ENCODE measurements at places on chromosomes 7 and 10.

DNA sequence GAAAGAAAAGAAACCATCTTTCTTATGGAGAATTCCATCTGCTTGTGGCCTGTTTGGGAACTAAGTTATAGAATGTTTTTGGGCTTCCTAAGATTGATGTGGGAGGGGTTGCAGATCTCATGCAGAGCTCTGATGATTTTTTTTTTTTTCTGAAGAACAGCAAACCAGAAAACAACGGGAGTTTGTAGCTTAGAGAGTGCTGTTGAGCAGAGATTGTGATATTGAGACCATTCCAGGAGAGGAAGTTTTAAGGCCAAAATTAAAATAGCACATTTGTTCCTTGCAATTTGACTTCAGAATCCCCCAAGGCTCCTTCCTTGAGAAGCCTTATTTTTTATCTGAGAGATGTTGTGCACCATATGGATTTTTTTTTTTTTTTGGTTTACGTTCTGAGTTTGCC, 159.5 kb upstream of the NRP1 start:
- DNase-seq: no peak

DNA sequence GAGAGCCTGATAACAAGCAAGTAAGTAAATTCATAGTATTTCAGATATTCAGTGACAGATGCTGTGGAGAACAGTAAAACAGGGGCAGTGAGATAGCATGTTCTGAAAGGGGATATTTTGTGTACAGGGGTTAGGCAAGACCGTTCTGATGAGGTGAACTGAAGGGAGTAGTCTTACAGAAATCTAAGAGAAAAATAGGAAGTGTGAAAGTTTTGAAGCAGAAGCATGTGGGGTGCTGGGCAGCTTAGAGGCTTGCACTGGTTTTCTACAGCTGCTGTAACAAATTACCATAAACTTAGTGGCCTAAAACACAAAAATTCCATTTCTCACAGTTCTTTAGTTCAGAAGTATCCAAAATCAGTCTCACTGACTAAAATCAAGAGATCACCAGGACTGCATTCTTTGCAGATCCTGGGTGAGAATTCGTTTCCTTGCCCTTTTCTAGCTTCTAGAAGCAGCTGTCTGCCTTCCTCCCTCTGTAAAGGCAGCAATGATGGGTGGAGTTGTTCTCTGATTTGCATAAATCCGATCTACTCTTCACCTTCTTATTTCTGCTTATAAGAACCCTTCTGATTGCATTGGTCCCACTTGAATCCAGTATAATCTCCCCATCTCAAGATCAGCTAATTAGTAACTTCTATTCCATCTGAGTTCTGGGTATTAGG, 7.5 kb upstream of the KLF14 start:
- DNase-seq: peak; percentile 12

GRCh38 chr7:116464375-116464774, 35.2 kb upstream of the CAV2 start:
- no peak for DNase-seq

DNA sequence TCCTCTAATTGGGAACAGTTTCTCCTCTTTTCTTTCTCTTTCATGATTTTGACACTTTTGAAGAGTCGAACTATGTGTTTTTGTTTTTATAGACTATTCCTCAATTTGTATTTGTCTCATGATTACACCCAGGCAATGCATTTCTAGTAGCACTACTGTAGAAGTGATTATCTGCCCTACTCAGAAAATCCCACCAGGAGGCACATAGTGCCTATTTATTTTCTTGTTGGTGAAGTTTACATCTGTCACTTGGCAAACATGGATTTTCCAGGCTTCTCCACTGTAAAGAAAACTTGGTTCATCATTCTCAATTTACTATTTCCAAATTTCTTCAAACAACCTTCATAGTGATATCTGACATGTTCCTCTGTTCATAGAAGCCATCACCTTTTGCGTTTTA, 893.9 kb downstream of the CCSER2 start:
- no peak for DNase-seq

DNA sequence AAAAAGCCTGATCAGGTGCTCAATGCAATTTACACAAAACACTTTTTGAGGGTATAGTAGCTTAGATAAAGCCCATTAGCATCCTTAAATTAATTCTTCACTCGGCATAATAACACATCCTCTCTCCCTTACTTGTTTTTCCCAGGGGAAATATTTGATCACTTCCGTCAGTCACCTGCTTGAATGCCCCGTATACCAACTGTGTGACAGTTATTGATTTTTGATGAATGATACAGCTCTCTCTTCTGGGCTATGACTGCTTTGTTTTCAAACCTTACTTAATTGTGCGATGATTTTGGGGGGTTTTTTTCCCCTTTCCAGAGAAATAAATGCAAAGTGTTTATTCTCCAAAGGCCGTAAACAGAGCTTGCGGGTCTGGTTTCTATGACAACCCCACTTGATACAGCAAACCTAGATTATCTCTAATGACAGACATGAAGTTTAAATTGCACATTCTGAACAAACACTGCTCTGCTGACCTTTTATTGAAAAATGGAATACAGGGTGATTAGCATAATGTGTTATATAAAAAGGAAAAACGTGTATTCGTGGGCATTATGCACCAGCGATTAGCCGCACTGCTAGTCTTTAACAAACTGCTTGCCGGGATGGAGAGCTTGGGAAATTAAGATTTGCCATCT, 78.4 kb upstream of the NANOS1 start:
- DNase-seq: no peak

GRCh38 chr7:69845721-69846495, 247.6 kb downstream of the AUTS2 start:
- DNase-seq: no peak

DNA sequence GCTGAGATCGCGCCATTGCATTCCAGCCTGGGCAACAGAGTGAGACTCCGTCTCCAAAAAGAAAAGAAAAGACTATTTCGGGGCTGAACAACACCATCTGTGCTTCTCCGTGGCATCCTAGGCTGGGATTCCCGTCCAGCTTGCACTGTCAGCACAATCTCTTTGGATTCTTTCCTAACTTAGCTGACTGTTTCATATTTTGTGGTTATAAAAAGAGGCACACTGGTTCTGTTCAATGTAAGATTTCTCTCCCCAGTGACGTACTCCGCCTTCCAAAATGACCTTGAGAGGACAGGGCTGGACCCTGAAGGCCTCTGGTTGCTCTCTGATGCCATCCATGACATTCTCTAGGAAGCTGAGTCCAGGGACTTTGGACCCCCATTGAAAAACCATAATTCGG, 8.8 kb downstream of the ZNHIT1 start:
- no peak for DNase-seq

GRCh38 chr10:76117949-76118348, 686.5 kb downstream of the LRMDA start:
- DNase-seq: no peak

GRCh38 chr7:132578050-132578370, 1.7 kb upstream of the PLXNA4 start:
- DNase-seq: no peak

- no peak for DNase-seq
Observed at GRCh38 chr7:100680576-100681271, 7.2 kb downstream of the GNB2 start.

GRCh38 chr7:143303733-143304132, 12.2 kb upstream of the CLCN1 start:
- DNase-seq: no peak

GRCh38 chr7:698515-699475, 27.7 kb upstream of the DNAAF5 start:
- DNase-seq: no peak

DNA sequence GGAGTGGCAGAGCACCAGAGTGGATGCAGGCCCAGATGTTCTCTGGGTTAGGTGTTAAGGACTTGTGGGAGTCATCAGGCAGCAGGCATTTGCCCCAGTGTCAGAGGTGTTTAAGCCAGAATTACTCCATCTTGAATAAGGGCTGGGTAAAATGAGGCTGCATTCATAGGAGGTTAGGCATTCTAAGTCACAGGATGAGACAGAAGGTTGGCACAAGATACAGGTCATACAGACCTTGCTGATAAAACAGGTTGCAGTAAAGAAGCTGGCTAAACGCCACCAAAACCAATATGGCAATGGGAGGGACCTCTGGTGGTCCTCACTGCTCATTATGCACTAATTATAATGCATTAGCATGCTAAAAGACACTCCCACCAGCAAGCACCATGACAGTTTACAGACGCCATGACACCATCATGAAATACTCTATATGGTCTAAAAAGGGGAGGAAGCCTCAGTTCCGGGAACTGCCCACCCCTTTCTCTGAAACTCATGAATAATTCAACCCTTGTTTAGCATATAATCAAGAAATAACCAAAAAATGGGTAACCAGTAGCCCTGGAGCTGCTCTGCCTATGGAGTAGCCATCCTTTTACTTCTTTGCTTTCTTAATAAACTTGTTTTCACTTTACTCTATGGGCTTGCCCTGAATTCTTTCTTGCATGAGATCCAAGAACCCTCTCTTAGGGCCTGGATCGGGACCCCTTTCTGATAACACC, 882 bp upstream of the LRRC61 start:
- DNase-seq: no peak

DNA sequence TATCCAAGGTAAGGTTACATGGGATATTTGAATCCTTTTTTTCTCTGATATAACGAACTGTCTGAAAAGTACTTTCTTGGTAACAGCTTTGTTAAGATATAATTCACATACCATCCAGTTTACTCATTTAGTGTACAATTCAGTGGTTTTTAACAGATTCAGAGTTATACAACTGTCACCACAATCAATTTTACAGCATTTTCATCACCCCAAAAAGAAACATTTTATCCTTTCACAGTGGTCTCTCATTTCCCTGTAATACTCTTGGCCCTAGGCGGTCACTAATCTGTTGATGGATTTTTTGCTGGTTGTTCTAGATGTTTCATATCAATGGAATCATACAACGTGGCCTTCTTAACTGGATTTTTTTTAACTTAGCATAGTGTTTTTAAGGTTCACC, 91.6 kb downstream of the GLCCI1 start:
- DNase-seq: no peak

DNA sequence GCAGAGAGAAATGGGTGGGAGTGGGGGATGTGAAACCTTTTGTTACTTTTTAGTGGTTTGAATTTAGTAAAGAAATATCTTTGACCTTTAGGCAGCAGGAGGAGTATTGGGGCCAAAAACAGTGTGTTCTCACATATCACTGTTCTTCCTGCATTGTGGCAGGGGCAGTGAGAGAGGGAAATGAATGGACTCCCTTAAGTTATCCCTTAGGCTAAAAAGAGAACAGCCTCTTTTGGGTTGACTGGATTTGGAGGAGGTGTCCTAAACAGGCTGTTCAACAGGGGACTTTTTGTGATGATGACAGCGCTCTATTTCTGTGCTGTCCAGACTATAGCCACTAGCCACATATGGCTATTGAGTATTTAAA, 22.3 kb downstream of the ZNF775 start:
- no peak for DNase-seq

- DNase-seq: no peak
Observed at GRCh38 chr10:11521860-11522259, 89.6 kb downstream of the USP6NL start.

DNA sequence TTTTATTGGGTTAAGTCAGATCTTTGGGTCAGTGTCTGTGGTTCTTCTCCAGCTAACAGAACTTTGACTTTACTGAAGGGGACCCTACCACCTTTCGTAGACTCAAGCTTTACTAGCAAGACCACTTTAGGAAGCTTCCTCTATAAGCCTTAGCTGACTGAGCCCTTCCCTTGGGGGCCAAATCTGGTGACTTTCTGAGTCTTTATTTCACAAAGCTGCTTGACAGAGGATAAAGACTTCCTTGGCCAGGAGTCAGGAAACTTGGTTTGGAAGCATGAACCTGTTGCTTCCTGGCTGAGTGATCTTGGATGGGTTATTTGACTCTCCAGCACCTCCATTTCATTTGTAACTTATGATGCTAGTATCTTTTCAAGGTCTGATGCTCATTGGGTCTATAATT, 466.7 kb downstream of the TYW1 start:
- DNase-seq: no peak

- peak; percentile 78 for DNase-seq
Observed at GRCh38 chr10:91796331-91797047, 1.7 kb upstream of the TNKS2 start.

DNA sequence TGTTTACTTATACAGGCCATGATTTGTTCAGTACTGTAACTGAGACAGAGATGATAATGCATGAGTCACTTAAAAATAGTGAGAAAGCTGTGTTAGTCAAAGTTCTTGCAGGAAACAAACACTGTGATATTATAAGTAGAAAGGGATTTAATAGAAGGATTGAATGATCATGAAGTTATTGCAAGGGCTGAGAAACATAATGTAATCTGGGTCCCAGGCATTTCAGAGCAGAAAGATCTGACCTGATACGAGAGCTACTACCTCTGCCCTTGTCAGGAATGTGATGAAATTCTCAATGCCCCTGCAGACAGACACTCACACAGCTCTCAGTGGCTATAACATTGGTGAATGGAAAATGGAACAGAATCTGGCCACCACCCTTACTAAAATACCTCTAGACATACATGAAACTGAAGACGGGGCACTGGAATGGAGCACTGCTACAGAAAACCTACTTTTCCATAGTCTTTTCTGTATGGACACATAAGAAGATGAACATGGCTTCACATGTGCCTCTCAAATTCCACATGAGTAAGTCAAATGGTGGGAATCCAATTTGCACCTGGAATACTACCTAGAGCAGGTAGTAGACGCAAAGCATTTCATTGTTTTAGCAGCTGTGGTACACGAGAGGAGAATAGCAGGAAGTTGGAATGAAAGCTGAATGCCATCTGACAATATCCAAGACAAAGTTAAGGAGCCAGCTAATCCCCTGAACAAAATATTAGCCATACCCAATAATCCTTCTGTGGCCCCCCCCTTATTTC, 19.1 kb upstream of the VWDE start:
- DNase-seq: no peak

DNA sequence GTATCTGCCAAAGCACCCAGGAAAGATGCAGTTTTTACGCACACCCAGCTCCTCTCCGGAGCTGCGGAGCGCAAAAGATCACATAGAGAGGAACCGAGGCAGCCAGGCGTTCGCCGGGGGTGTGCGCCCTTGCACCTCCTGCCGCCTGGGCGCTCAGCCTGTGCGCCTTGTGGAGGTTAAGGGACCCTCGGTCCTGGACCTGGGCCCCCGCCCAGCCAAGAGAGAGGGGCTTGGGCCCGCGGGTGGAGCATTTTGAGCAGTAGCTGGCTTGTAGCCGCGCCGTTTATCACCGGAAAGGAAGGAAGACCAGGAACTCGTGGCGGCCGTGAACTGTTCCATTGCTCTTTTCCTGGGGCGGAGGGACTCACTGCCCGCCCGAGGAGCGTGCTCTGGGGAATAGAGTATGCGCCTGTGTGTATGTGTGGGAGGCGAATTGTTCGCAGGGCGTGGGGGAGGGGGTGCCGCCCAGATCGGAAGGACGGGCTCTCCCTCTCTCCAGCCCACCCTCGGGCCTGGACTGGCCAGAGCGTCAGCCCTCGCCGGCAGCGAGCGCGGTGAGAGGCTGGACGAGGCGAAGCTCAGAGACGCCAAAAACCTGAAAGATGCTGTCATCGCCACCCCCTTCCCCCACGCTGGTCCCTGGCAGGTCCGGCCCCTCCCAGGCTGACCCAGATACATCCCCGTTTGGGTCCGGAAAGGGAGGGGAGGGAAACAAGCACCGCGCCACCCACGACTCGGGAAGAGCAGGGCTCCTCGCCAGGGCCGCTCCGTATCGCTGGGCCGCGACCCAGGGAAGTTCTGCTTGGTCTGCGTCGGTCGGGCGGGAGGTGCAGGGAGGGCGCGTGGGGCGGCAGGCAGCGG, 1.2 kb upstream of the WNT2 start:
- DNase-seq: no peak
